Mesothelial cell of epicardium (in vitro differentiated cells): ENCODE measurements at places on chromosomes 12 and 14. TPM values are rescaled to one million over a fixed set of nuclear protein-coding genes. Genes with fewer than 3 reads are reported as not detected.

BATF gene
- 1.4 to 1.8 TPM (median 1.6 TPM) in 3 replicates for total RNA-seq

CIDEB gene
- not detected in 3 replicates for total RNA-seq

DNA sequence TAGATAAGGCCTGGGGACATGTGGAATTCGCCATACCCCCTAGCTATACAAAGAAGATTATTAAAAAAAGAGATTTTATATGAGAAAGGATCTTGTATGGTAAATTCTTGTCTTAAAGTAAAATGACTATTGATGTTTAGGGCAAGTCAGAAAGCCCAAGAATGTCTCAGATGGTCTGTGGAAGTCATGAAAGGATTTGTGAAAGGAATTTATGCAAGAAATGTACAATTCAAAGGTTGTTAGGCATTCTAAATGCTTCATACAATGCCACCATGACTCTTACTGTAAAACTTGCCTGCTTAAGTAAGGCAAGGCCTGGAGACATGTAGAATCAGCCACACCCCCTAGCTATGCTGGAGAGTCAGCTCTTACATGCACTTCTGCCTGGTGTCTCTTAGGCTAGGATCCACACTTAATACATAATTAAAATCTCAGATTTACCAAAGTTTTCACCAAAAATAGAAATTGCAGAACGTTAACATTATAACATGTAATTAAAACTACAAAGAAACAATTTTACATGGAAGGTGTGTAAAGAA lies 8.9 kb upstream of the ETNK1 start:
- H3K4me1 ChIP-seq = no peaks in the 10 kb centered on the region
- H3K27ac ChIP-seq = no peak overlapping the region
- H3K36me3 ChIP-seq = peaks cover 12% of the 10 kb centered on the region
- H3K27me3 ChIP-seq = peaks cover 3% of the 10 kb centered on the region
- H3K4me3 ChIP-seq = no peak overlapping the region

DNA sequence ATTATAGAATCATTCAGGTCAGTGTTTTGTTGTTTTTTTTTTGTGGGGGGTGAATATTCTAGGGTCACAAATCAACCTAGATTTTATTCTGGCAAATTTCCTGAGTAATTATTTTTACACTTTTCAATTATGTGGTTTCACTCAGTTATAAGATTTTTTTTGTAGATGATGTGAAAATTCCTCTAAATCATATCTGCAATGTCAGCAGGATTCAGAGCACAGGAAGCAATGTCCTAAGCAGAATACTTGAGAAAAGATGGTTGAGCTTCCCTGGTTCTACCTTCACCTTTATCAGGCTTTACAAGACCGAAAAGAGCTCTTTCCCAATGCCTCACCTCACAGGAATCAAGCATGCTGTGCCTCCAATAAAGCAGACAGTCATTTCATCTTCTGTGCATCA lies 124.3 kb downstream of the SLC41A2 start:
- no peak overlapping the region for H3K27ac ChIP-seq
- DNase-seq = no peak
- peaks cover 24% of the 10 kb centered on the region for H3K4me1 ChIP-seq
- H3K27me3 ChIP-seq = peaks cover 2% of the 10 kb centered on the region
- H3K4me3 ChIP-seq = no peak overlapping the region
